ENCODE measurements at places on chromosomes 11 and 22.

DNA sequence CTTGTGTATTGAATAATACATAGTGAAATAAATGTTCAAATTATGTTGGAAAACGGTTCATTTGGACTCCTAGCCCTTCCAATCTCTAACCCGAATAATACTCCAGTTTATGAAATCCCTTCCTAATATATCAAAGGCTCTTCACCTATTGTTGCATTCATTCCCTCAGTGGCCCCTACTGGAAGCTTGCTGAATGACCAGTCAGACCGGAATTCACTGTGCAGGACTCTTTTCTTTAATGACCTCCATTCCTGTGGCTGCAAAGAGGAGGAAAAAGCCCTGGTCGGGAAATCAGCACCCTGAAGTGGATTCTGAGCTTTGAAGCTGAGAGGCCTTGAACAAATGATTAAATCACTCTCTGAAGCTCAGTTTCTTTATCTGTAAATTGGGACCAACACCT is 19.1 kb upstream of the RCN1 start:
- DNase-seq = no peak

GRCh38 chr11:76062733-76063132 is 143.6 kb downstream of the WNT11 start:
- DNase-seq = no peak

GRCh38 chr11:18461909-18462308 is 6.3 kb downstream of the LDHAL6A start:
- DNase-seq = no peak

- no peak for DNase-seq
Measured at GRCh38 chr11:61141601-61142028, 19.6 kb downstream of the VPS37C start.

Data from stimulated activated CD8-positive, alpha-beta memory T cell treated with anti-CD3 and anti-CD28 coated beads, Interleukin-15, amount 100 ng/mL, for 1 hour (primary cell).